Liver (tissue), 10 donors: ENCODE measurements at places on chromosomes 16 and 17.

GRCh38 chr17:67245073-67245693 is at the start of gene HELZ:
Gene HELZ, minus strand, starts transcription at chr17:67245196. Its CDS starts 26,392 bp downstream, at chr17:67218804.
- peak; percentile 82 for DNase-seq

GRCh38 chr16:85395913-85396878 is 216.9 kb upstream of the GSE1 start:
- DNase-seq, result no peak

- no peak for DNase-seq
Measured at GRCh38 chr17:45282683-45283644, 21.1 kb upstream of the SPATA32 start.

GRCh38 chr17:992933-993332 is 4.0 kb upstream of the TIMM22 start:
- no peak for DNase-seq

- peak; percentile 45 for DNase-seq
Measured at GRCh38 chr16:88526008-88526905, 43.9 kb upstream of the ZC3H18 start.

DNA sequence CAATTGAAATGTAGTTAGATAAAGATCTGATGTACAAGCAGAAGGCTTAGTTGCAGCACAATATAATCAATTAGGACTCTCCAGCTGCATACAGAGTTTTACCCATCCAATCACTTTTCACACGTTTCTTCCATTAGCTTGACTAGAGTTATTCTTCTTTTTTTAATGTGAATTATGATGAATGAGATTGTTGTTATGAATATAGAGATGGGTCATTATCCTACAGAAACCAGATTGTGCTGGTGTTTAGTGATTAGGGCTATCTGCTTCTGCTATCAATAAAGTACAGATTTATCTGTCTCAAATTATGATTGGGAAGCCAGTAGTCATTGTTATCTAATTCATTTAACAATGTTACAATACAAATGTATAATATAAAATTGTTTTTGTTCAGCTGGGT is 221.4 kb upstream of the TBX2 start:
- DNase-seq, result no peak

DNA sequence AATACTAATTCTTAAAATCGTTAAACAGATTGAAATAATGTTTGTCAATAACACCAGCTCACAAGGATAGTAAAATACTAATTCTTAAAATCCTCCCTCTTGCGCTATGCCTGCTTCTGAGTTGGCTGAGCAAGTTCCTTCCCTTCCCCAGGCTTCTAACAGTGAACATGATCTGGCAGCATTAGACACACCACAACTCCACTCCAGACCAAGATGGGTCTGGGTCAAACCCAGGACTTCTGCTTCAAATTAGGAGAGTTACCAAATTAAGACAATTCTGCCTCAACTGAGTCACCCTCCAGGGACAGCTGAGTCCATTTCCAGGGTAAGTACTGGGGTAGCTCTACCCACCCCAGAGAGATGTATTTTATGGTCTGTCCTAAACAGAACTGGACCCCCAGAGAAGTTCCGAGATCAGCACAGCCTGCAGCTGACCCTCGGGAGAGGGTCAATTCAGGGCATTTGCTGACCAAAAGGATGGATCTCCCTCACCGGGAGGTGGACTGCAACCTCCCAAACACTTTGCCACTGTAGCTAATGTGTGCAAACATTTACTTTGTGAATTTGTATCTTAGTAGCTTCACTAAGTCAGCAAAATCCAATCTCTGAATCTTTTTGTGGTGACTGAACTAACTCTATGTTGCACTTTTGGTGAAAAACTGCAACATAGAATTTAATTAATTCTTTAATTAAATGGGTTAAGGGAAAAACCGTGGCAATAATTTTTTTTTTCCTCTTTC is 48.8 kb downstream of the ADCY9 start:
- no peak for DNase-seq

DNA sequence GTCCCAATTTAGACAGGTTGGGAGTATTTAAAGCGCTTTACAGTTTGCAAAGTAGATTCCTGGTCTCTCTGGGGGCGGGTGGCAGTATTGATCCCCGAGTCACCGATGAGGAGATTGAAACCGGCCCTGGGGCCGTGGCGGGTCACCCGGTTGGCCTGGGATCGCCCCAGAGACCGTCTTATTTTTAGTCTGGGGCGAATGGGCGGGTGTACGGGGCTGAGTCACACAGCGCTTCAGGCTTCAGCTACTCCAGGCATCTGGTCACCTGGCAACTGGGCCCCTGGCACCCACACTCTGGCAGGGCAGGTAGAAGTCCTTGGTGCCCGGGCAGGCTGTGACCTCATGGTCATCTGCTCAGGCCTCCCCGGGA is 669 bp downstream of the MIEF2 start:
- no peak for DNase-seq

DNA sequence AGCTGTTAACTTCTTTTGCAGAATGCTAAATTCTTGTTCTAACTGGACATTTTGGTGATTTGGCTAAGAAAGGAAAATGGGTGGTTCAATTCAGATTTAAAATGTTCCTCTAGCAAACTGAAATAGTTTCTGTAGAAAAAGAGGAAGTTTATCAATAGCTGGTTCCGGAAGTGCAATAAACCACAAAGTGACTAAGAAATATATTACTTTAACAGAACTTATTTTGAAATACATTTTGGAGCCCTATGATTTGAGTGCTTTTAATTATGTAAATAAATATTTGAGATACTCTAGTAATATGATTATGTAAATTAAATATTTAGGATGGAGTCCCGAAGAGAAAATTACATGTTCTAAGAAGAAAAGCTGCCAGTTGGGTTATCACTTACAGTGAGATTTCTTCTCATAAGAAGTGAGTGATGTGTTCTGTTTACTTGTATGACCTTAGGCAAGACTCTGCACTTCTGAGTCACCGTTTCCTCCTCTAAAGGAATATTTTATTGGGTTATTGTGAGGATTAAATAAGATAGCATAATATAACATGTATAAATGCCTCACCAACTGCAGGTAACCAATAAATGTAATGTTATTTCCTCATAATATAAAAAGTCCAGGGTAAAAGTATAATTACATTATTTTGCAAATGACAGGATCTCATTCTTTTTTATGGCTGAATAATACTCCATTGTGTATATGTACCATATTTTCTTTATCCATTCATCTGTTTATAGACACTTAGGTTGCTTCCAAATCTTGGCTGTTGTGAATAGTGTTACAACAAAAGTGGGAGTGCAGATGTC is at the start of gene EVI2B:
Gene EVI2B (minus strand): TSS at position 73 of the 800 bp plus-strand sequence. CDS start 8,445 bp downstream, outside the sequence.
- no peak for DNase-seq

- DNase-seq, result peak; percentile 61
Measured at GRCh38 chr17:46044286-46044928, 45.4 kb downstream of the STH start.

GRCh38 chr17:78965491-78965924 is 14.2 kb downstream of the LGALS3BP start:
- DNase-seq, result no peak
